ENCODE measurements at places on chromosomes 5 and 9.

GRCh38 chr5:142753116-142753631, 17.0 kb upstream of the ARHGAP26 start:
- DNase-seq, result no peak

- no peak for DNase-seq
These were observed 440.9 kb upstream of the EDIL3 start for GRCh38 chr5:84825606-84826005.

GRCh38 chr5:55276771-55277170, 30.7 kb downstream of the DHX29 start:
- DNase-seq, result no peak

- no peak for DNase-seq
These were observed 14.2 kb downstream of the PTPN3 start for GRCh38 chr9:109483744-109484429.

DNA sequence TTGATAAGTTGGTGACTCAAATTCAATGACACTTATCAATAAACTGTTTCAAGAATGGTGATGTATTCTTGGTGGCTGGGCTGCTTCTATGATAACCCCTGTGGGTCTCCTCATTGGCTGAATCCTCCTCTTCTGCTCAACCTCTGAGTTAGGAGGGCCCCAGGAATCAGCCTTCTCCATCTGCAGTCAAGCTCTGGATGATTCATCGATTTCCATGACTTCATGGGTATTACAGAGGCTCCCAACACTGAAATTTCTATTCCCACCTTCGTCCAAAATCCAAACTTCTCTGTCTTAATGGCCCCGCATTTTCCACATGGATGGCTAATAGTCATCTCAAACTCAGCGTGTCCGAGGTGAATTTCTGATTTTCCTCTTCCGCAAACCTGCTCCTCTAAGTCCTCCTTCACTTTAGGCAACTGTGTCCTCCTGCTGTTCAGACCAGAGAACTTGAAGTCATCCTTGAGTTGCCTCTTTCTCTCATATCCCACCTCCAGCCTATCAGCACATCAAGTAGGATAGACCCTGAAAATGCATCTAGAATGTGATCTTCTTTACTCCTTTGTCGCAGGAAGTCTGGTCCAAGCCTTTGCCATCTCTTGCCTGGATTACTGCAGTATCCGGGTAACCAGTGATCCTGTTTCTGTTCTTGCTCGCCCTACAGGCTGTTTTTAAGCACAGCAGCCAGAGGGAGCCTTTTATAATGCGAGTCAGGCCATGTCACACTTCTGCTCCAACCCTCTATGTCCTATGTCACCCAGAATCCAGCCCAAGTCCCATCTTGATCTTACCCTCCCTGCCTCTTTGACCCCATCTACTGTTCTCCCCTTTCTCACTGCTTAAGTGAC, 41.4 kb upstream of the IL7R start:
- no peak for DNase-seq

- DNase-seq, result no peak
These were observed 166.6 kb downstream of the FSTL4 start for GRCh38 chr5:133445744-133446143.

GRCh38 chr5:15598294-15598902, 98.4 kb downstream of the FBXL7 start:
- no peak for DNase-seq

- no peak for DNase-seq
These were observed 18.3 kb upstream of the CLPTM1L start for GRCh38 chr5:1363160-1363559.

- no peak for DNase-seq
These were observed 806.2 kb upstream of the WWC1 start for GRCh38 chr5:167485061-167485774.

- DNase-seq, result no peak
These were observed 43.3 kb downstream of the SH3GL2 start for GRCh38 chr9:17622141-17622540.

DNA sequence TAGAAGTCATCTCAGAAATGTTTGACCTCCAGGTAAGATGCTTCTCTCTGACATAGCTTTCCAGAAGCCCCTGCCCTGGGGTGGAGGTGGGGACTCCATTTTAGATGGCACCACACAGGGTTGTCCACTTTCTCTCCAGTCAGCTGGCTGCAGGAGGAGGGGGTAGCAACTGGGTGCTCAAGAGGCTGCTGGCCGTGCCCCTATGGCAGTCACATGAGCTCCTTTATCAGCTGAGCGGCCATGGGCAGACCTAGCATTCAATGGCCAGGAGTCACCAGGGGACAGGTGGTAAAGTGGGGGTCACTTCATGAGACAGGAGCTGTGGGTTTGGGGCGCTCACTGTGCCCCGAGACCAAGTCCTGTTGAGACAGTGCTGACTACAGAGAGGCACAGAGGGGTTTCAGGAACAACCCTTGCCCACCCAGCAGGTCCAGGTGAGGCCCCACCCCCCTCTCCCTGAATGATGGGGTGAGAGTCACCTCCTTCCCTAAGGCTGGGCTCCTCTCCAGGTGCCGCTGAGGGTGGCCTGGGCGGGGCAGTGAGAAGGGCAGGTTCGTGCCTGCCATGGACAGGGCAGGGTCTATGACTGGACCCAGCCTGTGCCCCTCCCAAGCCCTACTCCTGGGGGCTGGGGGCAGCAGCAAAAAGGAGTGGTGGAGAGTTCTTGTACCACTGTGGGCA, 642 bp downstream of the CSF2 start:
- no peak for DNase-seq

DNA sequence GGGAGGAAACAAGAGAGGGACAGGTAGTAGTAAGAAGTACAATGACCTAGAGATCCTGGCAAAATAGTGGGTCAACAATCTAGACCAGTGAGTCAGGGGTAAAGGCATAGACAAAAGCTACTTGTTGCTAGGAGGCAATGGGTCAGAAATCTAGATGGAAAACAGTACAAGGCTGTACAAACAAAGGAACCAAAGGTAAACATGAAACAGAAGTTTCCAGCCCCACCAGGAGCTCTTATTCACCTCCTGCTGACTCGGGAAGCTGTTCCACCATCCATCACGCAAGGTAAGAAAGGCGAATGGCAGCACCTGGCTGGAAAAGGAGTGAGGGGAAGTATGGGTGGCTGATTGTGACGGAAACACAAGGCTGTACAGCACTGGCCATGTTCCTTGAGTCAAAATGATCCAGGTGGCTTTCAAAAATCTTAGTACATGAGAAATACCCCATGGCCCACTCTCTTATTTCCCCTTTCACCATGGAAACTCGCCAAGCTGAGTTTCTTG, 70.5 kb upstream of the RAI14 start:
- no peak for DNase-seq

GRCh38 chr5:54990841-54991258, 5.5 kb upstream of the ESM1 start:
- DNase-seq, result no peak

GRCh38 chr5:113505181-113505580, 8.3 kb upstream of the YTHDC2 start:
- no peak for DNase-seq

GRCh38 chr5:77167695-77168121, 42.8 kb upstream of the PDE8B start:
- no peak for DNase-seq

DNA sequence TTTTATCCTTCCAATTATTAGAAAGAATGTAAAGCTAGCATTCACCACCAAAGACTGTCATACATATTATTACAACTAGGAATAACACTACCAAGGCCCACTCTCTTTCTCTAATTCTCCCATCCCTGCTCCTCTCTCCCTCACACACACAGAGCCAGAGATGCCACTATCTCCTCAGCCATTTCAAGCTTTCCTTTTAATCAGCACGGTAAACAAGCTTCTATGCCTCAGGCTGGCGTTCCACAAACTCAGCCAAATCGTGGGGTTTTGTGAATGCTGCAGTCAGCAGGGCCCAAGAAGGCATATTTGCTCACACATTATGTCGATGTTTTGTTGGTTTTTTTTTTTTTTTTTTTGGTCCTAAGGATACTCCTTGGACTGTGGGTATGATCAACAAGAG, 979.9 kb upstream of the DMAC1 start:
- DNase-seq, result no peak

GRCh38 chr5:135218486-135218755, 180.6 kb downstream of the MACROH2A1 start:
- no peak for DNase-seq

GRCh38 chr9:86187121-86187520, 72.3 kb downstream of the C9orf153 start:
- DNase-seq, result no peak

DNA sequence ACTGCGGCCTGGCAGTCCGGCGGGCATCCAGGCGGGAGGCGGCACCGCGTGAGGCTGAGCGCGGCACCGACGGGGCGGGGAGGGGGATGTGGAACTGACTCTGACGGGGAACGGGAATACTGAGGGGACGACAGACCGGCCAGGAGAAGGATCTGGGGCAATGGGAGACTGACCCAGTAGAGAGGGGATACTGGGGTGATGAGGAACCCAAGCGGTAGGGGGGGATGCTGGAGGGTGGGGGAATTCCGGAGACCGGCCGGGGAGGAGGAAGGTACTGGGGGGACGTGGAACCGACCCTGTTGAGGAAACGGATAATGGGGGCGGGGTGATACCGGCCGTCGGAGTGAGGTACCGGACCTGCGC, 423 bp downstream of the IPPK start:
- DNase-seq, result no peak

DNA sequence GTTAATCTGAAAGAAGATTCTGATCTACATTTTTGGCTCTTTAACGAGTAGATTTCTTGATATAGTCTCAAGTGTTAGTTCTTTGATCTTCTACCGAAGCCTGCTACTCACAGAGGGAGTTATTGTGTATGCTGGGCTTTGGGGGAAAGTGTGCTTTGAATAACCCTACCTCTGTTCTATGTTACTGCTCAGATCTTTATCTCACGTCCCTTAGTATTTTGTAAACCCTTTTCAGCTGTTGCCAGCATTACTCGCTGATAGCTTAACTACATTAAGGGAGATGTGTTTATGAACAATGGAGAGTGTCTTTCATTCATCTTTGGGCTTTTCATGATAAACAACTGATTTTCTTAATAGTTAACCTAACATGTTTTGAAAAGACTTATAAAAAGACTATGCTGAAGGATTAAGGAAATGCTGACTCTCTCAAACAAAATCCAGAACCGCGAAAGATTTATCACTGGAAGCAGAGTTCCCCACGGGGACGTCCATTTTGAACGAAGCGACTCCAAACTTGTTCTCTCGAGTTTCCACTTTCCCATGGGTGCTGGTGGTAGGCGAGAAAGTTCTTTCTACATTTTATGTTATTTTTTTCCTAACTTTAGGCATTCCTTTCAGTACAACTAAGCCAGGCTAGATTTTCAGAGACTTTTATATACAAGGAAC, 27.9 kb upstream of the ALDH1A1 start:
- DNase-seq, result no peak

DNA sequence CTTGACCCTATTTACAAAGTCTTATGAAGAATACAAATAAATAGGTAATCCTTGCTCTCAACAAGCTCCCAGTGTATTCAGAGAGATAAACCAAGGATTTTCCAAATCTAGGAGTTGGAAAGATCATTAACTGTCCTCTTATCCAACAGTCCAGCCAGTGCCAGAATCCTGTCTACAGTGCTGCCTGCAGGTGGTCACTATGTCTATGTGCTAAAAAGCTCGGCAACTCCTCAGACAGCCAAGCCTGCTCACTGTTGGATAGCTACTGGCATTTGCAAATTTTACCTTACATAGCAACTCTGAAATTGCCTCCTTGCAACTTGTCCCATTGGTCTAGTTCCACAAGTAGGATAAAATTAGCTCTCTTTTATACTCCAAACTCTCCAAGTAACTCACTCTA, 187.4 kb downstream of the DCP2 start:
- no peak for DNase-seq

DNA sequence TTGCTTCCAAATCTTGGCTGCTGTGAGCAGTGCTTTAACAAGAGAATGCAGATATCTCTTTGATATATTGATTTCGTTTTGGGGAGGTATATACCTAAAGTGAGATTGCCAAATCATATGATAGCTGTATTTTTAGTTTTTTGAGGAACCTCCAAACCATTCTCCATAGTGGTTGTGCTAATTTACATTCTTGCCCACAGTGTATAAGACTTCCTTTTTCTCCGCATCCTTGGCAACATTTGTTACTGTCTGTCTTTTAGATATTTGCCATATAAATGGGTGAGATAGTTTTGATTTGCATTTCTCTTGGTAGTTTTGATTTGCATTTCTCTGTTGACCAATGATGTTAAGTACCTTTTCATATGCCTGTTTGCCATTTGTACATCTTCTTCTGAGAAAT, 10.0 kb upstream of the PLK2 start:
- no peak for DNase-seq

- peak; percentile 35 for DNase-seq
These were observed 12.0 kb downstream of the GPSM1 start for GRCh38 chr9:136339173-136339957.

- no peak for DNase-seq
These were observed 96.6 kb downstream of the NLN start for GRCh38 chr5:65818592-65818991.

GRCh38 chr9:88776717-88777497, 214.4 kb upstream of the S1PR3 start:
- DNase-seq, result no peak

DNA sequence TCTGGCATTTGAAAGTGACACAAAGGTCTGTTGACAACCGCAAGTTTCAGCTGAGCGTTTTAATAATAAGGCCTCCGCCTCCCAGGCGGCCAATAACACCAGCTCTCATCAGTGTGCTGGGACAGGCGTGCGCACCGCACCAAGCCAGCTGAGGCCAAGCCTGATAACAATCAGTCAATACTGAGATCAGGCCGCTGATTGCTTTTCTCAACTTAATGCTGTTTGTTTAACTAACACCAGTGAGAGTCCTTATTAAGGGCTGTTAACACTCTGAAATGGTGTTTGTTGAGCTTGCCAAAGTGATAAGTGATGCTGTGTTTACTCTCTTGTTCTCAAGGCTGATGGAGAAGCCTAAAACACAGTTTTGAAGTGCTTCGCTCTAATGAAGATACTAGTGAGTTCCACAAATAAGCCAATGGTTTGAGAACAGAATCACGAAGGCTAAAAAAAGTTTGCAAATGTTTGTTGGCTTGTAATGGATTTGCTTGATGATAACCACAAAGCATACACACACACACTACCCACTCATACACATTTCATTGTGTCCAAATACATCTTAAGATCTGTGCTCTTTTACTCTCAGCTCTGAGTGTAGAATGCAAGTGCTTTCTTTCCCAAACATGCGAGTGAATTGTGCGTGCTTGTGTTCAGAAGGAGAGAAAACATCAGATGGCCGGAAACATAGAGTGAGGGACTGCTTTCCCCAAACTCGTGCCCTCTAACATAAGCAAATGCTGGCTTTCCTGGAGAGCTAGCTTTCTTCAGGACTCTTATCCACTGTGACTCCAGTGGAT, 330.4 kb upstream of the KLF4 start:
- DNase-seq, result no peak

DNA sequence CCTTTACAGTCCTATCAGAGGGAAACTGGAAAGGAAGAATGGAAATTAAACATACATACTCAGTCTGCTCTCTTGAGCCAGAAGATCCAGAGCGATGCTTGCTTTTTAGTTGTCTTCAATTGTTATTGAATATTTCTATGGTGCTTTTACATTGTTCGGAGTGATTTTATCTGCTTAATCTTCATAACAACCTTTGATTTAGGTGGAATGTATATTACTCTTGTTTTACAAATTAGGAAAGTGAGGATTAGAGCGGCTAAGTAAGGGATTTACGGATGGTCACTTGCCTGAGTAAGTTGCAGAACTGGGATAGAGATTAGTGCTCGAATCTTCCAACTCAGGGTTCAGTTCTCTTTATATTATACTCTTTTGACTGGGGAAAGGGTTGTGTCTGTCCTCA, 69.1 kb downstream of the PBX3 start:
- no peak for DNase-seq

All from CD4-positive, alpha-beta T cell treated with Interleukin-15 for 1 hour (primary cell).